ENCODE measurements at places on chromosomes 1 and 21. TPM values are rescaled to one million over a fixed set of nuclear protein-coding genes. Genes with fewer than 3 reads are reported as not detected.

DNA sequence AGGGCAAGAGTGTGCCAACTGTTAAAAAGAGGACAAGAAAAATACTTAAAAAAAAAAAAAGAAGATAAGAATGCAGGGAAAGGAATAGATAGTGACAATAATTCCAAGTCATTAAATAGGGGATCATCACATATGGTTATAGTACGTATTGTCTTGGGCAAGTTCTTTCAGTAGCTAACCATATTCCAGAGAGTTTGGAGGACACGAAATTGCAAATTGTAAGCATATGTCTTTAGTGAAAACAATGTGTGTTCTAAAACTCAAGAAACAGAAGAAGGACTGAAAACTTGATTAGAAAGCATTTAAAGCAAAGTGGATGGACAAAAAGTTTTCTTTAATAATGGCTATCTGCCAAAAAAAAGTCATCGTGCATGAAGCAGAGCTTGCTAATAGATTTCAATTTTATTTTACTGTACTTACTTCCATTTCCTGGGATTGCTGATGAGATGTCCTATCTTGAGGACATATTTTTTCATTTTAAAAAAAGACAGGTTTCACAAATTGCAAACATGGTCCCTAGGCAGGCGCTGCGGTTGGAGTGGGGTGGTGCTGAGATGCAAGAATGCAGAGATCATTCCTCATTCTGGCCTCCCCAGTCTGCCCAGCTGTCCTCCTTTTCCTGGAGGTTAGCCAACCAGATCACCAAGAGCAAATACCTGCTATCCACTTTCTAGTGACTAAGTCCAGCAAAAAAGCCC is 11.9 kb downstream of the TSPAN2 start:
- DNase-seq: no peak

- no peak for DNase-seq
Observed at GRCh38 chr1:73820843-73821242, 377.1 kb downstream of the LRRIQ3 start.

GRCh38 chr1:244325056-244325758 is 126.5 kb downstream of the ADSS2 start:
- DNase-seq: peak; percentile 80

GRCh38 chr1:7579016-7579415 is 192.1 kb upstream of the VAMP3 start:
- DNase-seq: no peak

DUSP23 gene
- total RNA-seq: 33.0 TPM

GRCh38 chr1:37151789-37152188 is 117.5 kb upstream of the GRIK3 start:
- DNase-seq: no peak

- DNase-seq: peak; percentile 66
Observed at GRCh38 chr1:230068952-230069684, 2.1 kb downstream of the GALNT2 start.

IVL gene
- total RNA-seq: not detected

DNA sequence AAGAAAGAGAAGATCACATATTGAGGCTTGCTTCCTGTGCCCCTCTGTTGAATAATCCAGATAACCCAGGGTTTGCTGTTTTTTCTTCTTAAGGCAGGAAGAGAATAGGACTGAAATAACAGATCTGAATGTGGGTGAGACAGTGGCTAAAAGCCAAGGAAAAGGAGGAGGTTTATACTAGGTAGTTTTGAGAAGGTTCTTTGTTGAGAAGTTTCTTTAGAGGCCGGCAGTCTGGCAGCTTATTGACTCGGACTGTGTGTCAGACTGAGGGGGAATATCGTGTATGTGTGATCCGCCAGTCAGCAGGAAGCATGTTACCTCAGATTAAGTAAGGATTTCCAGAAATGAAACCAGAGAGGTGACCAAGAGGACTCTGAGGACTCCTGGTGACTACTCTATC is 119.8 kb downstream of the PLA2G4A start:
- no peak for DNase-seq

GRCh38 chr1:40039245-40039756 is 1.2 kb upstream of the CAP1 start:
- no peak for DNase-seq

- DNase-seq: peak; percentile 92
Observed at GRCh38 chr1:159891275-159892157, 8.4 kb downstream of the CFAP45 start.

DNA sequence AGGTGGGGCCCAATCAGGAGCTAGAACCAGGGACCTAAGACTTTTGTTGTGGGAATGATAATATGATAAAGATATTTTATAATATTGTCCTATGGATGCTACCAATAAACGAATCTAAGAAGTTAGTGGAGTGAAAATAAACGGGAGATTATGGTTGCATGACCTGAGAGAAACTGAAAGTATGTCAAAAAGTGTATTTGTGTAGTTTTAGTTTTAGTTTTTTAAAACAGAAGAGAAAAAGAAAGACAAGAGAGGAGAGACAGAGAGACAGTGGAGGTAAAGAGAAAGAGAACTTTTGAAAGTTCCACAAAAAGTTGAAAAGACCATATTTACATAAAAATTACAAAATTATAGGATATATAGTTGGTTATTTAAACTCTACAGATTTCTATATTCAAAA is 64.1 kb upstream of the TMPRSS15 start:
- no peak for DNase-seq

DNA sequence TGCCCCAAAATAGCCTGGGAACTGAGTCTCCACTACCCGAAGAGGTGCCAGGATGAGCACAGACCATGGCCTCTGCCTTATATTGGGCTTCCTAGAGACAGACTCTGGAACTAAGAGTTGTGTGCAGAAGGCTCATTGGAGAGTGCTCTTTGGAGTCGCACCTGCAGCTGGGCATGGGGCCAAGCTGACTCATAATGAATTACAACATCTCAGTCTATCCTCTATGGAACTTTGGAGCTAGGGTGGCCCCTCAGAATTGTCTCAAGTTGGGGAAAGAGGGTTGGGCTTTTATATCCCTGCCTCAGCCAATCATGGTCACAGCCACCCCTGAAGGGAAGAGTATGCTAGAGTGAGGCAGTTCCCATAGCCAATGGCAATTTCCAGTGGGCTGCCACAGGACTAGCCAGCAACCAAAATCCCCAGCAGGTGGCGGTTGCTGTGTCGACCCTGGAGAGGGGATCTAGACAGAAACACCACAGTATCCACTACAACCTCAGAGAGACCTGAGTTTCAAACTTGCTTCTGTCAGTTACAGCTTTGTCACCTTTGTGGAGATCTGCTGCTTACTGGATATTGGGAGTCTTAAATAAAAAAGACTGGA is 93.8 kb downstream of the DMRTA2 start:
- no peak for DNase-seq

DNA sequence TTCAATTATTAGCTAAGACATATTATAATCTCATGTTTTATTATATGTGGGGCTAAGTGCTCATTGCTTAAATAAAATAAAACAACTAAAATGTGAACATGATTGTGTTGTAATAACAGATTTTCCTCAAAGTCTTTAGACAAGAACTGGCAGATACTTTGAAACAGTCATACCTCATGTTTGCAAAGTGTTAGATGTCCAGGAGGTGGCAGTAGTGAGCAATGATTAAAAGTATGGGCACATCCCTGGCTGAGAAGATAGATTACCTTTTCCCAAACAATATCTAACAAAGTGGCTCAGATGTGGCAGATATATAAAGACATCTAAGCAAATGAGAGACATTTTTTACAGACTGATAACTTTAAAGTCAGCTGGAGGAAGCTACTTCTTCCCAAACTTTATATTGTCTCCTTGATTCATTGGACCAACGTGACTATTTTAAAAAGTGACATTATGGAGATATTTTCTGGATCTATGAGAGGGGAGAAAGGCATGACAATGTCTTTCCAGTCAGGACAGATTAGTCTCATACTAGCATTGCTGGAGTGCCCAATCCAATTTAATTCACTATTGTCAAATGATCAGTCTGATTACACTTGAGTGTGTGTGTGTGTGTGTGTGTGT is 269.8 kb downstream of the S1PR1 start:
- peak; percentile 81 for DNase-seq

GRCh38 chr1:64171797-64172281 is 31.6 kb upstream of the UBE2U start:
- DNase-seq: no peak

DNA sequence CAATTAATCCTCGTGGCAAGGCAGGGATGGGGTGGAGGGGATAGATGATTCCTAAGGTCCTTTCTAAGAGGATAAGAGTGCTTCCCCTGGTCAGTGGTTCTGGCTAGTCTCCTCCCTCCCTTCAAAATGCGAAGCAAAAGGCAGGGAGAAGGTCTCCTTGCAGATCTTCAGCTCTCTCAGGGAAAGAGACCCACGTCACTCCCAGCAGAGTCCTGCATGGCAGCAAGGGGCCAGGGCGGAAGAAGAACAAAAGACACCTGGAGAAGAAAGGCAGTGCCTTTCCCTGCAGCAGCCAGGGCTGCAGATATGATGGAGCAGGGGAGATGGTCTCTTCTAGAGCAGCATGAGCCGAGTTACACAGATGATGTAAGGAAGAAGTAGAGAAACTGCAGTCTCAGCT is 29.6 kb upstream of the SLAMF9 start:
- DNase-seq: no peak

GRCh38 chr1:171711643-171712042 is 30.2 kb downstream of the VAMP4 start:
- DNase-seq: no peak

GPR61 gene
- total RNA-seq: not detected

- no peak for DNase-seq
Observed at GRCh38 chr1:15627343-15627988, 10.2 kb downstream of the DDI2 start.

RIMKLA gene
- total RNA-seq: 5.5 TPM

DNA sequence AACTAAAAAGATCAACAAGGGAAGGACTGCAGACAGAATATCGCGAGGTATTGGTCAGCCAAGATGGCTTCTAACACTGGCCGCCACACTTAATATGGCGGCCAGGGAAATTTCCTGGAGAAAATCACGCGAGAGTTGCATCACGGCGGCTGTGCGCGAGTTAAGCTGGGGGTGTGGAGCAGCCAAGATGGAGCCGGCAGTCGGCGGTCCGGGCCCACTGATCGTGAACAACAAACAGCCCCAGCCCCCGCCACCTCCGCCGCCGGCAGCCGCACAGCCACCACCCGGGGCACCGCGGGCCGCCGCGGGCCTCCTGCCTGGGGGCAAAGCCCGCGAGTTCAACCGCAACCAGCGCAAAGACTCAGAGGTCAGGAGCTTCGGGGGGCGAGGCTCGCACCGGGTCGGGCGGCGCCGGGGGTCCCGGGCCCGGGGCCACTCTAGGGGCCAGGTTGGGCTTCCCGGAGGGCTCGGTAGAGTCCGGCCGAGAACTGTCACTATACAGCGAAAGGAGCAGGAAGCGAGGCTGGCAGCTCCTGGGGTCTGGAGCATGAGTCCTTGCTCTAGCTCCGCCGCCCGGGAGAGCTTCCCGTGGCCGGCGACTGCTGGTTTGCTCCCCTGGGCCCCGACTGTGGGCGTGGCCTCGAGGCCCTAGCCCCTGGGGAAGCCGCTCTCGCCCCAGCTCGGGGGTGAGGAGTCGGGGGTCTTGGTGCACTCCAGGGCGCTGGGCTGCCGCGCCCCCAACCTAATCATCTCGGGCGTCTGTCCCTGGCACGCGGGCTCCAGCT is at the start of gene STRIP1:
STRIP1 (plus strand) TSS at position 174 of the 785 bp plus-strand sequence; CDS start at position 188, 14 bp downstream.
- peak; percentile 98 for DNase-seq

CFAP74 gene
- total RNA-seq: not detected

GUCA2B gene
- total RNA-seq: not detected

UBAP2L gene
- total RNA-seq: 277 TPM

- no peak for DNase-seq
Observed at GRCh38 chr1:4687943-4688342, 33.5 kb downstream of the AJAP1 start.

HSD3B1 gene
- total RNA-seq: not detected

Data from activated CD4-positive, alpha-beta T cell treated with anti-CD3 and anti-CD28 coated beads, Interleukin-2, amount 10 ng/mL, durations not matched to agents 24 days and 14 days (primary cell).